ENCODE measurements at places on chromosomes 1 and 21. TPM values are rescaled to one million over a fixed set of nuclear protein-coding genes. Genes with fewer than 3 reads are reported as not detected.
A peak's percentile ranks its signal among the peaks of the same experiment; 100 is the strongest.

DNA sequence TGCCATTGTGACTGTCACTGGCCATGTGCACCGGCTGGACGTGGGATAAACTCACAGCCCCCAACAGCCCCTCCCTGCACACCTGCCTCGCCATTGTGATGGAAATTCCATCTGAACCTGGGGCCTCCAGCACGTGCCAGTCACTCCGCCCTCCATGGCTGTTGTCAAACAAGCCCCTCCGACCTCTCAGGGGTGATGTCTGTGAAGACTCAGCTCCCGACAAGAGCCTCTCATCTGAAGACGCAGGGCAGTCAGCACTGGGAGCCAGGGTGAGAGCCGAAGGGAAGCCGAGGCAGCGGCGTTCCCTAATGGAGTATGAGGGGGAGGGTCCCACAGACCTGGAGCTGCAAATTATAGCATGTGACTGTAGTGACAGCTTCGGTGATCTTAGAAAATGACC lies 1.4 kb upstream of the KRTAP10-2 start:
- no peak for DNase-seq

DNA sequence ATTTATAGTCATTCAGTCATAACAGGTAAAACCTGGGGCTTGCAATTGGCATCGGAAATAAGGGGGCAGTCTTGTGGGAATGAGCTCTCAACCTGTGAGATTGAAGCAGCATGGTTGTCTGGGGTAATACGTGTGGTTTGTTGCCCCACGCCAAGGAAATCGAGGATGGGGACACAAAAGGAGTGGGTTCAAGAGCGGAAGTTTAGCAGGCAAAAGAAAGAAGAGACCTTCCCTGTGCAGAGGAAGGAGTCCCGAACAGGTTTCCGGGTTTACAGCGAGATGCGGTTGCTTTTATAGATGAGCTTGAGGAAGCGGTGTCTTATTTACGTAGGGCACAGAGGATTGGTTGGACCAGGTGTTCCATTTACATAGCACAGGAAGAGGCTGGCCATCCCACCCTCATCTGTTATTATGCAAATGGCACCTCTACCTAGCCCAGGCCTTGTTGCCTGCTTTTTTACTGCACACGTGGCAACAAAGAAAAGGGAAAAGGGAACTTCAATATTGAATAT lies 37.3 kb downstream of the IFNAR1 start:
- peak; percentile 28 for DNase-seq

DNA sequence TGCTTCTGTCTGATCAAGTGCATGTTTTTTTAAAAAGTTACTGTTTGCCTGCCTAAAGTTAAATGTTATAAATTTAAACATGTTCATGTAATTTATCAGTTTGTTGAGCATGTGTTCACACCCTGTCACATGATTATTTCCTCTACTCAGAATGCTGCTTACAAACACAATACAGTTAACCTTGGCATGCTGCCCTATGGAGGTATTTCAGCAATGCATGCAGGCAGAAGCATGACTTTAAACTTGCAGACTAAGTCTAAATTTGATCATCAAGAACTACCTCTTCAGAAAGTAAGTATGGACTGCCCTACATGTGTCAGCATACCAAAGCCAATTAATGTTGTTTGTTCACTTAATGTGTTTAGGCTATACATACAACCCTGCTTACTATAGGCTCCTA lies 161.6 kb downstream of the LRRC40 start:
- peak; percentile 17 for DNase-seq

DNA sequence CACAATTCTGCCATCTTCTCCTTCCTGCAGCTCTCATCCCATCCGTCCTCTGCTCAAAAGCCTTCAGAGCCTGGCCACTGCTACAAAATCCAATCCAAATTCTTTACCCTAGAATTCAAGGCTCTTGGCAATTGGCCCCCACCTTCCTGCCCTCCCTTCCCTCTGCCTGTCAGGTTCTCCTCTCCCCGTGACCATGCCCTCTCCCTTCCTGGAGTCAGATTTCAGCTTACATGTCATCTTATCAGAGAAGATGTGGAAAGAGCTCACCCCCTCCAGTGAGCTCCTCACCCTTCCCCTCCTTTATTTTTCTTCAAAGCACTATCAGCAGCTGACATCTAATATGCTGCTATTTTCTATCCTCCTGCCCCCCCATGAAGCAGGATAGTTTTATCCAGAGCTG lies 86.9 kb downstream of the GRIK3 start:
- DNase-seq: no peak

DNA sequence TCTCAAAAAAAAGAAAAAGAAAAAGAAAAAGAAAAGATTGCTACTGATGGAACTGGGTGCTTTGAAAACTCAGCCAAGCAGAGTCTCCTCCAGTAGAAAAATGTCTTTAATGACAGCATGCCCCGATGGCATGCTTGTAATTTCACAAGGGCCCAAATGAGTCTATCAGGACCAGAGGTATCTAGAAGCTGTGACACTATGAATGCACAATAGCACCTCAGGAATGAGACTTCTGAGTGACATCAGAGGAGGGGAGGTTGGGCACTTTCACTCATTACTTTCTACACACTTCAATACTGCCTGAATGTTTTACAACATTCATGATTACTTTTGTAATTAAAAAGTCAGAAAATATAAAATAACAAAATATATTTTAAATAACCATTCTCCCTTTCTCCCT lies 15.1 kb upstream of the CD58 start:
- DNase-seq: no peak

DNA sequence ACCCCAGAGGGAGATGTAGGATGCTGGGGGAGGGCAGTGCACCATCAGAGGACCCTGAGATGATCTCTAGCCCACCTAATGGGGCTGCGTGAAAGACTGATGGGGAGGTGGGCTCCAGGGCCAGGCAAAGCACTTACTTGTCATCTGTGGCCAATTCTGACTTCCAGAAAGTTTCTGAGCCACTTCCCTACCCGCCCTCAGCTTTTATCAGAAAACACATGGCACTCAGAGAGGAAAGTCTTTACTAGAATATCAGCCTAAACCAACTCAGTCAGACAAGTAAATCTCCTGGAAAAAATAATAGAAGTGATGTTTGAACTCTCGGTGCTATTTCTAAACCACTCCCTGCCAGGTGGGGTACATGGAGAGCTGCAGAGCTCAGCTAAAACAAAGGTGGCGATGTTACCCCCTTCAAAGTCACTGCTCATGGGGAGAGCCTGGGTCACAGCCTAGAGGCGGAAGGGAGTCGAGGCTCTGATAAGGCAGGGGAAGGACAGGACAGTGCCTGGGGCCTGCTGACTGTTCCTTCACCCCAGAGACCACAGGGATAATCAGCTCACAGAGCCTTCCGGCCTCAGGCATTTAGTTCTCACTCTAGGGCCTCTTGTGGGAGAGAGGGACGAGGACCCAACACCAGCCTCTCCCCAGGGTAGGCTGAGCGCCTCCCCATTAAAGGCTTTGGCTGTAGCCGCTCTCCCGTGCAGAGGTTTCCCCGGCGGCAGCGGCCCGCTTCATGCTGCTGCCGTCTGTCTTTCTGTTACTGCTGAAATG lies 14.2 kb downstream of the SMIM12 start:
- DNase-seq: no peak

- DNase-seq: peak; percentile 68
These were observed at the start of gene TGFB2 for GRCh38 chr1:218344814-218345672. Gene TGFB2 (plus strand): TSS chr1:218345336. CDS start chr1:218346702, 1,366 bp downstream.

DNA sequence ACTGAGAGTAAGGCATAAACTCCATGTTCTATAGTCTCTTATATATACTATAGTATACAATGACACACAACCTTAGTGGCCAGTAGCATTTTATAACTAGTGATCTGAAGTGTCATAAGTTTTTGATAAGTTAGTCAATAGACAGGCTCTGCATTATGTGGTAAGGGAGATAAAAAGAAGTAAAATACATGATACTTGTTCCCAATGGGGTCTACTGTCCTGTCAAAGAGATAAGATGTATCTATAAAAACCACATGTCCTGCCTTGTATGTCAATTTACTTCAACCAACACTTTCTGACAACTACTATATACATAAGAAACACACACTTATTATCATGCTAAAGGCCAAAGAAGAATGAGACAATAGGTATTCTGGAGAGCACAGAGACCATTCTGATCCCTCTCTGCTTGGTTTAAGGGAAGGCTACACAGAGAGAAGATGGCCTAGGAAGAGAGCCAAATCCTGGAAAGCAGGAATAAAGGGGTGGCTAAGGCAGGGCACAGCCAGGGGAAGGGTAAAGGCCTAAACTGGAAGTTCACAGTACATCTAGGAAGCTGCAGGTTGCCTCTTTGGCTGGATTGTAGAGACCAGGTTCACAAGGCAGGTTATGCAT lies 91.4 kb downstream of the LYST start:
- DNase-seq: no peak

The MRAP gene
- not detected for polyA plus RNA-seq

The ATP6V0B gene
- 338 TPM for polyA plus RNA-seq

The TRNP1 gene
- polyA plus RNA-seq: 145 TPM

The PTGFR gene
- polyA plus RNA-seq: 1.1 TPM
